Stimulated activated CD8-positive, alpha-beta memory T cell treated with anti-CD3 and anti-CD28 coated beads, Interleukin-7, amount 100 ng/mL, for 4 hours (primary cell): ENCODE measurements at places on chromosomes 7 and 10.

GRCh38 chr7:102914585-102914984 lies 1.8 kb downstream of the LRRC17 start:
- no peak for DNase-seq

GRCh38 chr7:129332254-129333035 lies 101.8 kb upstream of the STRIP2 start:
- no peak for DNase-seq

DNA sequence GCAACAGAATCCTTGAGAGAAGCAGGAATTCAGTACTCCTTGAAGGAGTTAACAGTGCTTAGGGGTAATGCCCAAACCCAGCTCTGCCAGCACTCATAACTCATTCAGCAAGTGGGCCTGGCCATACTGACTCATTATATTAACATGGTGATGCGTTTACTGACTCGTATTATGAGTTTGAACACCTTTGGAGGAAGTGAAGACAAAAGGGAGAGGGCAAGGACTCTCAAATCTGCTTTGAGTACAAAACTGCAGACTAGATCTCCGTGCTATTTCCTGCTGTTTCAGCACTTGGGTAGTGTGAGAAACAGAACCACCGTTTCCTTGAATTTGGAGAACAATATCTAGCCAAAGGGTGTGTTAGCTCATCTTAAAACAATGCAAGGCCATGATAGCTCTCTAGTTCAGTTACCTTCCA lies 30.8 kb downstream of the SLC16A9 start:
- DNase-seq: no peak

DNA sequence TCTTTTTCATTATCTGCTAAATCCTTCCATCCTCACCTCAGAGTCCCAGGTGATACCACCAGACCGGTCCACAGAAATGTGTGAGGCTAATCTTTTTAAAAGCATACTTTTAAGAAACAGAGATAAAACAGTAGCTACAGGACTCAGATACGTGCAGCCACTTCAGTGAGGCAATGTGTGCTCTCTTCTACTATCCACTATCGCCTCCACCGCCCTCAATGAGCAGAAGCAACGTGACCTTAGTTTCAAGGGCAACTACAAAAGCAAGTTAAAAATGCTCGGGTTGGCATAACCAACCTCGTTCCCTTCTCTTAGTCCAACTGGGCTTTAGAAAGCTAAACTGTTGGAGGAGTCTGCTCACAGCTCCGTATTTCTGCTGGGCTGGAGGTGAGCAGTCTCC lies 4.2 kb downstream of the FGFR2 start:
- DNase-seq: no peak

GRCh38 chr10:92897916-92898315 lies 49.6 kb downstream of the EXOC6 start:
- no peak for DNase-seq

GRCh38 chr7:351256-351655 lies 61.3 kb downstream of the FOXL3 start:
- peak; percentile 49 for DNase-seq

- DNase-seq: no peak
These were observed 24.4 kb downstream of the C10orf120 start for GRCh38 chr10:122675278-122675677.

DNA sequence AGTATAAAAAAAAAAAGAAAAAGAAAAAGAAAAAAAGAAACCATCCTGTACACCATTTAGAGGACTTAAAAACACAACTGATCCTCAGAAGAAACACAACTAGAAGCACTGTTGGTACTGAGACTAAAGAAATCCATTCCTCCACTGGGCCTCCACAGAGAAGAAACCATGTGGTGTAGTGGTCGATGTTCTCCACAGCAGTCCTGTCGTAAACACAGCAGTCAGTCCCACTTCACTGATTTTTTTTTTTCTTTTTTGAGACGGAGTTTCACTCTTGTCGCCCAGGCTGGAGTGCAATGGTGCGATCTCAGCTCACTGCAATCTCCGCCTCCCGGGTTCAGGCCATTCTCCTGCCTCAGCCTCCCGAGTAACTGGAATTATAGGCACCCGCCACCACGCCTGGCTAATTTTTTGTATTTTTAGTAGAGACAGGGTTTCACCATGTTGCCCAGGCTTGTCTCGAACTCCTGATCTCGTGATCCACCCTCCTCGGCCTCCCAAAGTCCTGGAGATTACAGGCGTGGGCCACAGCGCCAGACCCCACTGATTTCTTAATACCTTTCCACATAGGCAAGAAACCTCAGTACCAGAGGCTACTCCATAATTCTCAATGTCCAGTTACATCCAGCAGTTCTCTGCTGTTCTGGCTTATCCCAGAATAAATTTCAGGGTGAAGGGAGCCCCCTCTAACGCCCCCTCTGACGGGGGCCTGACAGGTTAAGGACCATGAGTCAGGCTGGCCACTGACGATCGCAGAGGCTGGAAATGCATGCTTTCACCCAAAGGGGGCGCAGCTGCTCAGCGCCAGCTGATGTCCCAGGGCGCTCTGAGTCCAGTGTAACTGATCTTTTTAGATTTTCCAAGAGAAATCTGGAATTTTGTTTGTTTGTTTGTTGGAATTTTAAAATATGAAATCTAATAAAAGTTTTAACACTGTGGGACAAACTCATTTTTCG lies 24.8 kb upstream of the FFAR4 start:
- no peak for DNase-seq

DNA sequence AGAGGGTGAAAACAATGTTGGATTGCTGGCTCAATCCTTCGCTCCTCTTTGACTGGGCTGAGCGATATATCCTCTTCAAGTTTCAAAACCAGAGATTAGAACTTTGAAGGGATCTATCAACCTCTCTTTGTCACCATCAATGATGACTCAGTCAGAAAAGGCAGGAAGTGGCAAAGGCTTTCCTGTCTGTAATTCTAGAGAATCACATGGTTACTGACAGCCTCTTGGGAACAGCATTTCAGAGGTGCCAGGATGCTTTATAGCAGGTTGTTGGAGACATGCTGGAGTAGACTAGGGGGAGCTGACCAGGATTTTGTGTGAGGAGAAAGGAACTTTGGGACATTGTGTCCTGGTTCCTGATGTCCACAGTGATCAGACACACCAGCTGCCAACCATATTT lies 81.3 kb downstream of the PRKCQ start:
- DNase-seq: no peak

DNA sequence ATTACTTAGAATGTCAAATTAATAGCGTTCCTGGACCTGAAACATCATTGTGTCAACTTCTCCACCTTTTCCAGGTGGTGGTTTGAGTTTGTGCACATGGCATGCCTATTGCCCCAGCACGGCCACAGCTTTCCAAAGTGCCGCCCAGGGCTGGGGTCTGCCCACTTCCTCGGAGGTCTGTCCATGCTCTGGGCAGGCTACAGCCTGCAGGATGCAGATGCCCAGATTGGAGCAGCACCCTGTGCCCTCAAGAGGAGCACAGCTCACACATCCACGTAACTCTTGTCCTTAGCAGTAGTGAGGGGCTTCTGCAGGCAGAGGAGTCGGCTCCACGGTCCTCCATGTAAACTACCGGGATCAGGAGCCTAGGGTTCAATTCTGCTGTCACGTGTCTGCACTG lies 238.6 kb downstream of the EBF3 start:
- DNase-seq: no peak

- no peak for DNase-seq
These were observed 199.8 kb upstream of the KIAA1217 start for GRCh38 chr10:24009115-24009514.

DNA sequence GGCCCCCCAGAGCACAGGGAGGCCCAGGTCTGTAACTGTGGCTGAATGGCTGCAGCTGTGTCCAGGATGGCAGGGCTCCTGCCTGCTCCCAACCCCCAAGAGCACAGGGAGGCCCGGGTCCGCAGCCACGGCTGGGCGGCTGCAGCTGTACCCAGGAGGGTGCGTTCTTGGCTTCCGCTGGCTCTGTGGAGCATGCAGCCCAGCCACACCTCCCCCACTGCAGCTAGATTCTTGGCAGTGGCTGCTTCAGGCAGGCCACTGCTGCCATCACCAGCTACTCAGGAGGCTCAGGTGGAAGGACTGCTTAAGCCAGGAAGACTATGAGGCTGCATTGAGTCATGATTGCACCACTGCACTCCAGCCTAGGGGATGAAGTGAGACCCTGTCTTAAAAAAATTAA lies 27.9 kb downstream of the C7orf25 start:
- no peak for DNase-seq

- no peak for DNase-seq
These were observed 584.9 kb upstream of the COBL start for GRCh38 chr7:51901489-51901840.

GRCh38 chr7:129499999-129500398 lies 2.3 kb upstream of the SMKR1 start:
- DNase-seq: no peak

DNA sequence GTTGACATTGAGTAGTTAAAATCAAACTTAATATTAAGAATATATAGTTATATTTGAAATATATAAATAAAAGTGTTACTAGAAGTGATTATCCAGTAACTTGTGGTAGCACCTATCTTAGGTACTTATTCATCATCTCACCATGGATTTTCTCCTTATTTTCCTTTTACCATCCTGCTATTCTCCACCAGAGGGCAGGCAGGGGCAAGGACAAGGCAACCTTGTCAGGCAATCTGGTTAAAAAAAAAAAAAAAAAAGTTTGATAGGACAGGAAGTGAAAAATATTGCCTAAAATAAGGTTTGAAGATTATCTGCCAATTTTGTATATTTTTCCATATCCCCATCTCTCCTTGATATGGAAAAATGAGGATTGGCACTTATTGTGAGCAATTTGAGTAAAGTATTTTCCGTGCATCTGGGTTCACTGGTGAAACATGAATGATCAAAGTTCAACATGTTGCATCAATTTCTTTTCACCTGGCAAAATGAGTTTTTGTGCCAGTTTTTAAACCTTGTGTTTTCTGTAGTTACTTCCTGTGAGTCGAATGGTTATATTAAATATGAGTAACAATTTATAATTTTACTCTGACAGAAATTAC lies 256.7 kb downstream of the AGMO start:
- no peak for DNase-seq

DNA sequence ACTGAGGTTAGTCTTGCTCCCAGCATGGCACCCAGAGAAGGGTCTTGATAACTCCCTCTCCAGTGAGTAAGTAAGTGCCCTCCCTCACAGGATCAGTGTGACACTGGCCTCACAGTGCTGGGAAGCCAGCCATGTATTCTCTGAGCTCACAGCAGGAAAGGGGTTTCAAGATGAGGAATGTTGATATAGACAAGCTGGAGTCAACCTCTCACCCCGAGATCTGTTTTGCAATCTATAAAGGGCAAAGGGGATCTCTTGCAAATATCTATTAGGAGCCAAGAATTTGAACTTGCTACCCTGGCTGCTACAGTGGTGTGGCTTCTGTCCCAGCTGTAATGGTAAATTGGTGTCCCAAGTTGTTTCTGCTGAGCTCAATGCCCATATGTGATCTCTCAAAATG lies 70.2 kb upstream of the ADAM12 start:
- DNase-seq: no peak

DNA sequence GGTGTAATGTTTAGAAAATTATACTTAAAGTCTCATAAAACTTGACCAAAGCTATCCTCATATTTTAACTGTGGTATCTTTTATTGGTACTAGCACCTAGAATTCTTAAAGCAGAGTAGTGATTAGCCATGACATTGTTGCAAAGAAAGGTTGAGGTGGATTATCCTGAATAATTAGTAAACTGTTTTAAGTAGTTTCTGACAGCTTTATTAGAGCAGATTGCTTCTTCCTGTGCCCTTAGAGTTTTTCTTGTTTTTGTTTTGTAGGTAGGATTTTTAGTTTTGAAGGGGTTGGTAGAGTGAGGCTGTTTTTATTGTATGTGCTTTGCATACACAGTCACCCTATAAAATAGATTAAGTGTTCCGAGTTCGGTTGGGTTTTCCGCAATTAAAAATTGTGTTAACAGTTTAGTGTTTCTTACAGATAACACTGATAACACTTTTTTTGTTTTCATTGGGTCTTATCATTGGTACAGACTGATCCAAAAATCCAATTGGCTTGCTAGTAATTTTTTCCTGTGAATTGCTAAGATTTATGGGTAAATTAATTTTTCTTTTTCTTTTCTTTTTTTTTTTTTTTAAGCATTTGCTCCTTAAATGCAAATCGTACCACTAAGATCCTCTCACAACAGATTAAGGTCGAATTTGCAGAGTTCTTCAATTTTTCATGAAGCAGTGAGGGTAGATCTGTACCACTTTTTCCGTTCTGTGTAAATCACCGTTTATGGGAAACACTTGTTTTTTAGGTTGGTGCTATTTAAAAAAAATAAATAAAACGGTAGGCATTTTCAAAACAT lies 2.1 kb upstream of the PBLD start:
- DNase-seq: no peak

GRCh38 chr10:44971434-44971833 lies 7.2 kb downstream of the DEPP1 start:
- no peak for DNase-seq

- DNase-seq: no peak
These were observed 13.9 kb upstream of the GDF10 start for GRCh38 chr10:47286116-47286505.

- no peak for DNase-seq
These were observed 126.0 kb downstream of the SGMS1 start for GRCh38 chr10:50497758-50498157.

DNA sequence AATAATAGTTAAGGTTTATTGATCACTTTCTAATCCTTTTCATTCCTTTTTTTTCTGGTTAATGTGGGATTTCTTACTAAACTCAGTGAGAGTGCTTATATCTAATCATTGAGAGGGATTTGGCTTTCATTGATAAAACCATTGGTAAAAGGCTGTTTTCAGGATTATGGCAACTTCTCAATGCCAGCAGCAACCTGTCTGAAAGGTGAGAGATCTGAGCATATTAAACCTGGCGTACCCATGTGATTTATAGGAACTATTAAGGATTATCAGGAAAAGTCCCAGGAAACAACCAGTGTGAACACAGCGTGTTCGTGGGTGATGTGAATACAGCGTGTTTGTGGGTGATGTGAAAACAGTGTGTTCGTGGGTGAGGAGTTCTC lies 65.9 kb downstream of the PDIA4 start:
- no peak for DNase-seq

GRCh38 chr7:112234147-112234546 lies 27.7 kb downstream of the ZNF277 start:
- no peak for DNase-seq

DNA sequence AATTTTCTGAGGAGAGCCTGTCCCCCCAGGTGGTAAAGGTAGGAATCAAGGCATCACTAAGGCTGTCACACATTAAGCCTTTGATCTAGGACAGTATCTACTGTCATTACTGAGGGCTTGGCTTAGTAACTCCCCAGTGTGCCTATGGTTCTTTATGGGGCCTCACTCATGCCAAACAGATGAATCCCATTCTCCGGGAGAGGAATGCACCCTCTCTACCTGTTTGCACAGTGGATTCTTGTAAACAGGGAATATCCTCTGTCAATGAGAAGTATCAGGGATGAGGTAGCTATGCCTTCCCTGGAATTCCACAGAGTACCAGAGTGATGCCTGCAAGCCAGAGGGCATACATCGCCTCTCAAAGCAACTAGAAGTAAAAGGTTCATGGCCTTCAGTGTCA lies 3.9 kb upstream of the CPN1 start:
- DNase-seq: no peak

GRCh38 chr7:111756687-111757178 lies 194.4 kb upstream of the IMMP2L start:
- DNase-seq: no peak
